ENCODE measurements at places on chromosomes 2 and 18.

DNA sequence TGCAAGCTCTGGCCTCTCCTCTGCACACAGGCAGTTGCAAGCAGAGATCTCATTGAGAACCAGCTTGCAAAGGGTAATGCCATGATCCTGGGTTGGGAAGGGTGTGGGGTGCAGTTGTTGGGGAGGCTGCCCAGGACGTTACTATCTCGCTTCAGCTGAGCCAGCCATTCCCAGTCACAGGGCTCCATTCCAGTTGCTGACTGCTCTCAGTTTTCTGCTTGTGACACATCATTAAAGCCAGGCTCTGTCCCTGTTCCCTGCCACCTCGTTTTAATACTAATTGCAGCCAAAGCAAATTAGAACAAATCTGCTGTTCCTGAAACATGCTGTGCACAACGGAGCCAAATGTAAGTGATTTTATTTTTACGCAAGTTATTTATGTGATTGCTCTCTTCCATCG lies 62.5 kb upstream of the SMAD2 start:
- no peak for DNase-seq

GRCh38 chr2:67379048-67379447 lies 18.1 kb upstream of the ETAA1 start:
- DNase-seq = no peak

- no peak for DNase-seq
These were observed 495.2 kb upstream of the MEIS1 start for GRCh38 chr2:65939687-65940086.

- DNase-seq = no peak
These were observed 89.8 kb downstream of the MEMO1 start for GRCh38 chr2:31920962-31921361.

- DNase-seq = no peak
These were observed 17.2 kb upstream of the TNP1 start for GRCh38 chr2:216877085-216877484.

GRCh38 chr2:9415516-9416169 lies 7.7 kb downstream of the ITGB1BP1 start:
- no peak for DNase-seq

- peak; percentile 88 for DNase-seq
These were observed 123.0 kb upstream of the SLC39A10 start for GRCh38 chr2:195533771-195534642.

GRCh38 chr2:112156152-112156986 lies 18.2 kb downstream of the FBLN7 start:
- DNase-seq = peak; percentile 82

GRCh38 chr2:239181903-239182581 lies 218.8 kb downstream of the HDAC4 start:
- DNase-seq = no peak

GRCh38 chr2:203763938-203764664 lies 57.7 kb downstream of the CD28 start:
- no peak for DNase-seq

- DNase-seq = no peak
These were observed 107.6 kb downstream of the MEMO1 start for GRCh38 chr2:31903109-31903780.

DNA sequence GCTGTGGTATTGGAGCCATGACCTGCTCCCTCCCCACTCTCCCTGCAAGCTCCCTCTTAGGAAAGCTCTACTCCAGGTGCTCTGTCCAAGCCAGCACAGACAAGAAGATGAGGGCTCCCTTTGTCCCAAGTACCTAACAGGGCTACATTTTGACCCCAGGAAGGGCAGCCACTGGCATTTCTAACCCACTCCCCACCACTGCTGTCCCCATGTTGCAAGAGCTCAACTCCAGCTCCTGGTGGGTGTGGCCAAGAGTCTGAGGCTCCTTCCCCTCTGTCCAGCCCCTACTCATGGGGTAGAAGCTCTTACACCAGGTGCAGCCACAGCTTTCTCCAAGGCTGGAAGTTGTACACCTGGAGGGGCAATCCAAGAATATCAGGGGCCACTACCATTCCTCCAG lies 127.0 kb upstream of the NPAS2 start:
- DNase-seq = no peak

- DNase-seq = no peak
These were observed 19.4 kb upstream of the PPP4R3B start for GRCh38 chr2:55636831-55637230.

DNA sequence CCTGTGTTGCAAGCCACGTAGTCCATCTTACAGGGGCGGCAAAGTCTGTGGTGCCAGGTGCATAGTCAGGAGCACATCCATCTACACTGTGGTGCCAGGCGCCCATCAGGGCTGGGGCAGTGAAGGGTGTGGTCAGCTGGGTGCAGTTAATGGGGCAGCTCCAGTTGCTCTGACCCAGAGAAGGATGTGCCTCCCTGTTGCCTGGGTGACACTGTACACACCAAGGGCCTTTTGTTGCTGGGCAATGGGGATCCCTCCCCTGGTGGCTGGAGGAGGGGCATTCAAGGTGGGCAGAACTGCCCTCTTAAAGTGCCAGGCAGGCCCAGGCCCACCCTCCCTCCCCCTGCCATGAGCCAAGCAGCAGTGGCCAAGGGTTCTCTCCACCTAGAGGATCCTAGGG lies 28.3 kb upstream of the IMP4 start:
- DNase-seq = no peak

- DNase-seq = no peak
These were observed 11.8 kb downstream of the PMAIP1 start for GRCh38 chr18:59911600-59911999.

DNA sequence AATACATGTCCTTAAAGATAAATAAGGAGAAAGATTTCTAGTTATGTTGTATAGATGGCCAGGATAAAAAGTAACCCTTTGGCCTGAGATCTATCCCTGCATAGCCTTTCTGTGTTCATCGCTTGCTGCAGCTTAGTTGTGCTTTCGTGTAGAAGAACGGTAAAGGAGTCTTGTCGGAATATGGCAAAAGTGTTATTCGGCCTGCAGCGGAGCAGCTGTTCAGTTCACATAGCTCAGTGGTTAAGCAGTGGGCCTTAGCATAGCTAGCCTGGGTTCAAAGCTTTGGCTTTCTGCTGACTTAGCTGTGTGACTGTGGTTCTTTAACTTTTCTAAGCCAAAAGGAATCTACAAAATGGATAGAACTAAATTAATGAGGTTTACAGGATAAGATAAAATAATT lies 55.4 kb downstream of the MALT1 start:
- DNase-seq = no peak

- no peak for DNase-seq
These were observed 187.0 kb upstream of the FN1 start for GRCh38 chr2:215622837-215623236.

- DNase-seq = no peak
These were observed 373 bp upstream of the MTHFD2 start for GRCh38 chr2:74198023-74198460.

- peak; percentile 56 for DNase-seq
These were observed 838.1 kb upstream of the ACVR2A start for GRCh38 chr2:147006736-147007141.

- DNase-seq = no peak
These were observed 1.1 kb downstream of the COLEC11 start for GRCh38 chr2:3595985-3596384.

- DNase-seq = no peak
These were observed 346.7 kb upstream of the LRATD1 start for GRCh38 chr2:14285812-14286211.

DNA sequence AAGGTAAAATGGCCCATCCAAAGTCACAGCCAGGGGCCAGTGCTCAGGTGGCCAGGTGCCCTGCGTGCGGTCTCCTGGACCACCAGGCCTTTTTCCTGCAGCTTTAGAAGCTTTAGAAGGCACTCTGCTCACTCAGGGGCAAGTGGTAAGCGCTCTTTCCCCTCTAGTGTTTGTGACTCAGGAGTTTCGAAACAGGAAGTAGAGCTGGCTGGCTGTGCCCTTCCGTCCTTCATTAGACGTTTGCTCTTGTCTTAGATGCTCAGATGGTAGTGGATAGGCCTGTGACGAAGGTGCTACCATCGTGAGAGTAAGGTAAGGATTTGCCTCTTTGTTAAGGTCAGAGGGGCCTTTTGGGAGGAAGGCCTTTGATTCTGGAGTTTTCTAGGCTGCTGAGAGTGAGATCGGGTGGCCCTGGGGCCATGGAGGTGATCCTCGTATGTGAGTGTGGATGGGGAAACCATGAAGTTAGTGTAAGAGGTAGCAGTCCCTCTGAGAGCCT lies at the start of gene CASP8:
TSS of gene CASP8 (plus strand) at position 235 of the 499 bp plus-strand sequence. CDS start 5,951 bp downstream, outside the sequence.
- peak; percentile 82 for DNase-seq

DNA sequence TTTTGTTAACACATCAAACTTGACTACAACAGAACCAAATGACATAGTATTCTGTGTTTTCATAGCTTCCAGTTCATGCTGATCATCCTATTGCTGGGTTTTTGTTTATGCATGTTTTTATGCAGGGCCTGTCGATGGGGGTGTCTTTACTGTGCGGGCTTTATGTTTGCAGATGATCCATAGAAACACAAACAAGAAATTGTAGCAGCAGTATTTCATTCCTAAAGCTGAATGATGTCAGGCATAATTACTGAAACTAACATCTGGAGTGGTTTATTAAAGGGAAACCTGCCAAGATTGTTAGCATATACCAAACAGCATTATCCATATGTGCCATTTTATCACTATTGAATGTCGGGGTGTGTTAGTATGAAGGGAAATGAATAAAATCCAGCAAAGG lies 129.7 kb downstream of the PTPRM start:
- DNase-seq = no peak

DNA sequence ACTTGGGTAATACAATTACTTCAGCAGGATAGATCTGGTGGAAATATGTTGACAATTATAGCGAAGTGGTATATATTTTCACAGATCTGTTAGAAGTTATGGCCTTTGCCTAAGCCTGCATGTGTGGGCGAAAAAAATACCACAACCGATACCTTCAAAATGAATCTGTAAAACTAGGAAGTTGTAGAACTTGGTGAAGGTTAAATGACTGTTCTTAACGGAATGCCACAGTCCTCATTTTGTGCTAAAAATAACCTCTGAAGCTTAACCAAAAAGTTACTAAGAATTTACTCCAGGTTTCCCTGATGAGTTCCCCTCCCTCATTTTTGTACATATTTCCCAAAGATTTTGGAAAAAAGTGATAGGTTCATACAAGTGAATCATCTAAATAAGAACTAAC lies 550.7 kb downstream of the THSD7B start:
- no peak for DNase-seq

GRCh38 chr2:205996161-205996560 lies 89.8 kb downstream of the INO80D start:
- DNase-seq = peak; percentile 10

- peak; percentile 39 for DNase-seq
These were observed 119.9 kb upstream of the PIEZO2 start for GRCh38 chr18:11269257-11269656.

DNA sequence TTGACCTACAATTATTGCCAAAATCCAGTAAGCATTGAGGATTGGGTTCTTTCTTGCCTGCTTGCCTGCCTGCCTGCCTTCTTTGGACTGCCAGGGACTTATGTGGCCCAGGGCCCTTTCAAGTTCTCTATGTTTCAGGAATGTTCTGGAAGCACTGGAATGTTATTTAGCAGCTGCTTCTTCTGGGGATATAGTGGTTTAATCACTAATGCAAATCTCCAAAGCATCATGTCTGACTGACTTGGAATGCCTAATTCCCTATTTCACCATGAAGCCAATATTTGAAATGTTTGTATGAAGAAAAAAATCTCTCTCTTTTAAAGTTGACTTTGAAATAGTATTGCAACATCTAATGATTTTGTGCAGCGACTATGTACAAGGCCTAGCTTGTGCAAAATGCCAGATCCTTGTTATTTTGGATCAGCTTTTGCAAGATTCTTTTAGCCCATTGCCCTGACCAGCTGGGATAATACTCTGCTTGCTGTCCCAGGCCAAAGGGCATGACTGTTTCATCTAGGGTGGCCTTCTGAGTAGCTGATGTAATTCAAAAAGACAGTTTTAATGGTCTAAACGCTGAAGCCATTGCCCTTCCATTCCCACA lies 204.6 kb downstream of the RND3 start:
- peak; percentile 32 for DNase-seq

DNA sequence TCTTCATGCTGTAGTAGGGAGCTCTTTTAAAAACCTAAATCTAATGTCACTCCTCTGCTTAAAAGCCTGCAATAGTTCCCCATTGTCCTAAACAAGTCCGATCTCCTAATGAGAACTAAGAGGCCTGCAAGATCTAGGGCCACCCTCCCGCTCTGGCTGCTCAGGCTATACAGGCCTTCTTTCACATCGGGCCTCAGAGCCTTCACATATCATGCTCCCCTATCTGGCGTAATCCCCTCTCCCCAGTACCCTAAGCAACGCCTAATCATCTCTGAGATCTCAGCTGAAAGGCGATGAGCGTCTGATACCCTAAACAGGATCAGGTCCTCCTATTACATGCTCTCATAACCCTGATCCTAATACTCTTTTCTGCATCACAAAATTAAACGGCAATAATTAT lies 1.9 kb downstream of the MAP4K3 start:
- DNase-seq = peak; percentile 44

GRCh38 chr2:9178110-9178903 lies 28.3 kb upstream of the ASAP2 start:
- peak; percentile 24 for DNase-seq

GRCh38 chr2:143125717-143126116 lies 3.5 kb upstream of the ARHGAP15 start:
- DNase-seq = no peak

DNA sequence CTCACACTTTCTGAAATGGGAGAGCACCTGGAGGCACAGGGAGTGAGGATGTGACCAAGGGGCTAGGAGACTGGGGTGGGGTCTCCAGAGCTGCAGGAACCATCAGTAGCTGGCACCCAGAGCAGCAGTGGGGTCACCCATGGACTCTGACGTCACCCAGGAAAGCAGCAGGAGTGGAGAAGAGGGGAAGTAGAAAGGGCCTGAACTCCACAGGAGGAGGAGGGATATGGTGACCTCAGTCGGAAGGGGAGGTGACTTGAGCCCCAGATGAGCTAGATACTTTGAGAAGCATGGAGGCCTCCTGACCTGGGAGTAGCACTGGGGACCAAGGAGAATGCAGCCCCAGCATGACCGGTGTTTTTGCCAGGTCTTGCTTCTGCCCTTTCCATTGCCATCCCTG lies 8.8 kb downstream of the NMUR1 start:
- no peak for DNase-seq

- peak; percentile 60 for DNase-seq
These were observed 146.3 kb downstream of the LAMA3 start for GRCh38 chr18:23835506-23835905.

GRCh38 chr2:240397542-240397916 lies 37.9 kb upstream of the GPC1 start:
- no peak for DNase-seq

DNA sequence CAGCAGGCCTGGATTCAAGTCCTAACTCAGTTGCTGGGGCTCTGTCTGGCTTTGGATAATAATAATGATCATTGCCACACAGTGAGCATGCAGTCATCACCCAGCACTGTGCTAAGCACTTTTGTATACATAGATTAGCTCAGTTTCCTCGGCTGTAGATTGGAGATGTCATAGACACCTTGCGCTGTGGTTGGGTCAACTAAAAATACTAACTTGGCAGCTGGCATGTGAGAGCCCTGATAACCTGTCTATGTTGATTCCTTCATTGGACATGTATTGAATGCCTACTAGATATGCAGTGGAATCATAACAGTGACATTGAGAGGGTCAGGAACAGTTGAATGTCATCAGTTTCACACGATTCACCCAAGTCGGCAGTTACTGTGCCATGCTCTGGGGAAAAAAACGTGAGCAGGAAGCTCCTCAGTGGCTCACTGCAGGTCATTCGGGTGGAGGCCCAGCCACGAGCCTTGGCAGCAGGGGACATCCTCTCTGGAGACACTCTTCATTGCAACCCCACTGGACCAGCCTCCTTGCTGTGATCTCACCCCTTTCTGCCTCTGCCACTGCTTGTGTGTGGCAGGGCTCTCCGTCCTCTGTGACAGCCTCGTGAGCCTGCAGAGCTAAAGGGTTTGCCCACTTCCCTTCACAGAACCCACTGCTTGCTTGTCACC lies 85.3 kb downstream of the NPAS2 start:
- DNase-seq = no peak

Data from iris pigment epithelial cell (primary cell).